ENCODE measurements at places on chromosomes 7 and 10.

- no peak for DNase-seq
These were observed 70.9 kb downstream of the CCDC7 start for GRCh38 chr10:32516567-32517495.

DNA sequence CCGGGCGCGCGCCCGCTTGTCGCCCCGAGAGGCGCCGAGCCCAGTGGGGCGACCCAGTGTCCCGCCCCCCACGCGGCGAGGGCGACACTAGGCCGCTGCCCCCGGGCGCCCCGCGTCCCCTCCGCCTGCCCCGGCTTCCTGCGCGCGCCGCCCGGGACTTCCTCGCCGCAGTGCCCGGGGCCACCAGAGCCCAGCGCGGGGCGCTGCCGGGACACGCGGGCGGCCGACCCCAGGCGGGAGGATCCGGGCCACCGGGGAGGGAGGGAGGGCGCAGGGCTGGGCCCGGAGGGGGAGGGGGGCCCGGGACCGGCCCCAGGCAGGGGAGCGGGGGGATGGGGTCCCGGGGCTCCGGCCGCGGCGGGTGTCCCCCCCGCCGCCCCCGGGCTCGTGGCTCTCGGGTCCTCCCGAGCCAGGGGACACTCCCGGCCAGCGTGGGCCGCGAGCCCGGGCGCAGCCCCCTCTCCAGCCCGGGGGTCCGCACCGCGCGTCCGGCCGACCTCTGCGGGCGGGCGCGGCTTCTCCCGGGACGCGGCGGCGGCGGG is 435 bp upstream of the PWWP2B start:
- DNase-seq = no peak

- DNase-seq = no peak
These were observed 18.7 kb downstream of the NEURL1 start for GRCh38 chr10:103512166-103512565.

DNA sequence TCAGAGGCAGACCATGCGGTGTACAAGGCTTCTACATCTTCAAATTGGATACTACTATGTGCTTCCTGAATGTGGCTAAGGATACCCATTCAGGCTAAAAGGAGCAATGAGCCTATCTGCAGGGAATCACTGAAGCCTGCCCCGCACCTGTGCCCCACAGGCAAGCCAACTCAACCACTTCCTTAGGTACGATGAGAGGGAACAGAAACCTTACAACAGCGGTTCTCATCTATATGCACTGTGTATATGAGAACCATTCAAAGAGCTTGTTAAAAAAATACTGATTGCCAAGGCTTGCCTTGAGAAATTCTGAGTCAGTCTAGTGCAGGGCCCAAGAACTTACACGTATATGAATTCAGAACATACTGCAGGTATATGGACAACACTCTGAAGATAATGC is 679.6 kb downstream of the PARD3 start:
- DNase-seq = no peak

GRCh38 chr7:82234457-82235049 is 209.0 kb downstream of the CACNA2D1 start:
- no peak for DNase-seq

DNA sequence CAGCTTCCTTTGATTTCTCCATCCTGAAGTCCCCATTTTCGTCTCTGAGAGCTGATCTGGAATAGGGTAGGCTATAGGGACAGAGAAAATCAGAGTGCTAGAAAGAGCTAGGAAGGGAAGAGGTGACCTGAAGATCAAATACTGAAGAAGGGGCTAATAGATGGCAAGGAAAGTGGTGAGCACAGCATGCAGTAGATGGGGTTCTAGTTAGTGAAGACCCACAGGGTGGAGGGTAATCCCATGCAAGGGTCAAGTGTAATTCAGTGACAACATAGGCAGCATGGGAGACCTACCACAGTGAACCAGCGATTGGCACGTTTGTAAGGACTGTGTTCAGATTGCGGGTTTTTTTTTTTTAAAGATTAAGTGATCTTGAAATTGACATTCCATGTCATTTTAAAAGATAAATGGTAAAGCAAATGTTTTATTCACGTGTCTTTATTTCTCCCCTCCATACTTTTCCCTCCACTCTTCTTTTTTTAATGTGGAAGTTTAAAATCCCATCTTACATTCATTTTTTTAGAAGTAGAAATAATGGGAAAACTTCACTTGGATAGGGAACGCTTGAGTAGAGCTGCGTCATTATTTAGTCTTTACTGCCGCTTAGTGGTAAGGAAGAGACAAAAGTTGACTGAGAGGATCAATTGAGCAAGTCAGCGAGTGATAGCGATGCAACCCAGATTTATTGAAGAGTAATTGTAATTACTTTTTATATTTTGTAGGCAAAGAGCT is 21.0 kb upstream of the ABI1 start:
- no peak for DNase-seq

GRCh38 chr7:23852988-23853387 is 143.0 kb downstream of the STK31 start:
- DNase-seq = no peak

GRCh38 chr10:109187677-109188076 is 735.6 kb downstream of the XPNPEP1 start:
- no peak for DNase-seq

DNA sequence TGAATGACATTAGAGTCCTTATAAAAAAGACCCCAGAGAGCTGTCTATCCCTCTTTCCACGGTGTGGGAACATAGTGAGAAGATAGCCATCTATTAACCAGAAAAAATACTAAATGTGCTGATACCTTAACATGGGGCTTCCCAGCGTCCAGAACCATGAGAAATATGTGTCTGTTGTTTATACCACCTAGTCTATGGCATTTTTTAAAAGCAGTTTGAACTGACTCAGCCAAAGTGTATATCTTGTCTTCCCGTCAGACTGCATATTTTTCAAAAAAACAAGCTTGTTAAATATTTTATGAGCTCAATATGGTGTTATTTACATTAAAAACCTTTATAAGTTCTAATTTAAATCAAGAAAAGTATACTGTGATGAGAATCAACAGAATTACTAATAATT is 255.3 kb downstream of the HGF start:
- DNase-seq = no peak

- DNase-seq = no peak
These were observed 22.4 kb downstream of the GBF1 start for GRCh38 chr10:102267748-102268147.

GRCh38 chr7:7816084-7816483 is 97.7 kb upstream of the RPA3 start:
- DNase-seq = no peak
